ENCODE measurements at places on chromosomes 16 and 17.
A peak's percentile ranks its signal among the peaks of the same experiment; 100 is the strongest.

DNA sequence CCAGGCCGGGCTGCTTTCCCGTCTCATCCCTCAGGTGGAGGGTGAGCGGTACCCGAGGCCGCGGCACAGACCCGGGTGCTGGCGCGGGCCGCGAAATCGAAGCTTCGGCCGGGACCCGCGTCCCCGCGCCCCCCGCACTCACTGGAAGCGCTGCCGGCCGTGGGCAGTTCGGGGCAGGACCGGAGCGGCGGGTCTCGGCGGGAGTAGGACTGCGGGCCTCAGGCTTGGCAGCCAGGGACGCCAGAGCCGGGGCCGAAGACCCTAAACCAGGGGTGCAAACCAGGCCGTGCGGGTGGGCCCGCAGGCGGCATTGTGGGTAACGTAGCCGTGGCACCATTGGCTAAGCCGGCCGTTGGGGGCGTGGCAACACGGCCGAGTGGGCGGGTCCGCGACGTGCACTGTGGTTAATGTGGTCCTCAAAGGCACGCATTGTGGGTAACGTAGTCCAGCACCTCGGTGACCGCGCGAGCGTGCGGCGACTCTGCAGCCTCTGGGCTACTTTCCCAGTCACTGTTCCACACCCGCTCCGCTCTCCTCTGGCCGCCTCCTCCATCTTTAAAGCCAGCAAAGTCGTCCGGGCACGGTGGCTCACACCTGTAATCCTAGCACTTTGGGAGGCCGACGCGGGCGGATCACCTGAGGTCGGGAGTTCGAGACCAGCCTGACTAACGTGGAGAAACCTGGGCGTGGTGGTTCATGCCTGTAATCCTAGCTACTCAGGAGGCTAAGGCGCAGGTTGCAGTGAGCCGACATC, at the start of gene ZNF500:
Gene ZNF500, minus strand, starts transcription at position 288 of the 754 bp plus-strand sequence. CDS start 1,184 bp downstream, outside the sequence.
- ATAC-seq: peak; percentile 96

- no peak for ATAC-seq
Observed at GRCh38 chr16:65069065-65069464, 52.8 kb downstream of the CDH11 start.

- no peak for ATAC-seq
Observed at GRCh38 chr16:20364051-20364450, 11.5 kb upstream of the UMOD start.

- ATAC-seq: no peak
Observed at GRCh38 chr16:86515777-86516622, 5.7 kb downstream of the FOXF1 start.

DNA sequence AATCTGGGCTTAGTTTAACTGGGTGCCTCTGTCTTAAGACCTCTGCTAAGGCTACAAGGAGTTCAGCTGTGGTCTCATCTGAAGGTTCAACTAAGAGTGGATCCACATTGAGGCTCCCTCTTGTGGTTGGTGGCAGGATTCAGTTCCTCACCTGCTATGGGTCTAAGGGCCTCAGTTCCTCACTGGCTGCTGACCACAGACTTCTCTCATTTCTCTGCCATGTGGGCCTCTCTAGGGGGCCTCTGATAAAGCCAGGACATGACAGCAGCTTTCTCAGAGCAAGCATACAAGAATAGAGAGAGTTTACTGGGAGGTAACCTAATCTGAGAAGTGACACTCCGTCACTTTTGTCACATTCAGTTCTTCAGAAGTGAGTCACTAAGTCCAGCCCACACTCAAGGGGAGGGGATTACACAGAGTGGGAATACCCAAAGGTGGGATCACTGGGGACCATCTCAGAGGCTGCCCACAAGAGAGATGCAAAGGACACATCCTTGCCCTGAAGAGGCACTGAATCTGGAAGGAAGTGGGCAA, 19.2 kb upstream of the ABAT start:
- peak; percentile 38 for ATAC-seq

DNA sequence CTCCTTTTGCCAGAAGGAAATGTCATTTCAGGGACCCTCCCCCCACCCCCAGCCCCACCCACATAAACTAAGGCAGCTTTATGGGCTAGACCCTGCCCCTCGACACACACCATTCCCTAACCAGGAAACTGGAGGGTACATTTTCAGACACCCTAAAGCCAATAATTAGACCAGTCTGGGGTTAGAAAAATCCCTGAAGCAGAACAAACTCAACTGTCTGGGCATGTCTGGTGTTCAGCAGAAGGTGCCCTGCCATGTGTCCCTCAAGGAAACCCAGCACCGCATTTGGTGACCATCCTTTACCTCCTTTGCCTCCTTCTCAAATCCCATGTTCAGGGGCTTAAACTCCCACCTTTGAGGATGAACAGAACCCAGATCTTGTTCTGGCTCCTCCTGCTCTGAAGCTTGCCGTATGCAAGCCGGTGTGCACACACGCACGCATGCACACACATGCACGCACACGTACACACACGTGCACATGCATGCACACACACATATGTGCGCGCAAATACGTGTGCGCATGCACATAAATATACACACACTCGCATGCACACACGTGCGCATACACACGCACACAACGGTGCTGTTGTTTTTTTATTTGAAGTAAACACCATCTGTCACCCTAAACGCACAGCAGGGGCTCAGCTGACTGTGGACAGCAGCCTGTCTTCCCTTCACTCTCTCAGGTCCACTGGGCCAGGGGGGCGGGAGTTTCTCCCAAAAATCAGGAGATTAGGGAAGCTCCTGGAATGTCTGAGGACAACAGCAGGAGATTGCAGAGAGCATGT, 156.8 kb upstream of the TNRC6C start:
- no peak for ATAC-seq

DNA sequence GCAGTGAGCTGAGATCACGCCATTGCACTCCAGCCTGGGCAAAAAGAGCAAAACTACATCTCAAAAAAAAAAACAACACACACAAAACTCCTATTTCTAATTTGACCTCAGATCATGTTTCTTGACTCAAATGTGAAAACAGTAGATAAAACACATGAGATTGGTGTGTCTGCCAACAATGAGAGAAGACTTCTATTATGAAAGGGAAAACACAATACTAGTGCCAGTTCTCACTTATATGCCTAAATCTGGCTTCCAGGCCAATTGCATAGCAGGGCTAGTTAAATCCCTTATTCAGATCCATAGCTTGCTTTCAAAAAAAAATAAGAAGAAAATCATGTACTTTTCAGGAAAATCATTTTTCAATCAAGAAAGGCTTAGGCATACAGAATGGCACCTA, 39.4 kb downstream of the AP1G1 start:
- no peak for ATAC-seq

DNA sequence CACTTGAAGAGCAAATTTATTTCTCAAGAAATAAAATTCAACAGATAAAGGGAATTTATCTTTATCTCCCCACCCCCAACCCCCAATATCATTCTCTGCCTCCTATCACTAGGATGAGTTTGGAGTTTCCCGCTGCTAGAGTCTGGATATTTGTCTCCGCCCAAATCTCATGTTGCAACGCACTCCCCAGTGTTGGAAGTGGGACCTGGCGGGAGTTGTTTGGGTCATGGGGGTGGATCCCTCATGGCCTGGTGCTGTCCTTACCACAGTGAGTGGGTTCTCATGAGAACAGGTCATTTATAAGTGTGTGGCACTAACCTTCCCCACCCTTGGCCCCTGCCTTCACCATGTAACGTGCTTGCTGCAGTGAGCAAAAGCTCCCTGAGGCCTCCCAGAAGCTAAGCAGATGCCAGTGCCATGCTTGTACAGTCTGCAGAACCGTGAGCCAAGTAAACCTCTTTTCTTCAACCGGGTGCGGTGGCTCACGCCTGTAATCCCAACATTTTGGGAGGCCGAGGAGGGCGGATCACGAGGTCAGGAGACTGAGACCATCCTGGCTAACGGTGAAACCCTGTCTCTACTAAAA, 6.5 kb downstream of the CEP20 start:
- no peak for ATAC-seq

- no peak for ATAC-seq
Observed at GRCh38 chr17:71423871-71424546, 696.8 kb upstream of the SOX9 start.
